ENCODE measurements at places on chromosomes 4 and X.

DNA sequence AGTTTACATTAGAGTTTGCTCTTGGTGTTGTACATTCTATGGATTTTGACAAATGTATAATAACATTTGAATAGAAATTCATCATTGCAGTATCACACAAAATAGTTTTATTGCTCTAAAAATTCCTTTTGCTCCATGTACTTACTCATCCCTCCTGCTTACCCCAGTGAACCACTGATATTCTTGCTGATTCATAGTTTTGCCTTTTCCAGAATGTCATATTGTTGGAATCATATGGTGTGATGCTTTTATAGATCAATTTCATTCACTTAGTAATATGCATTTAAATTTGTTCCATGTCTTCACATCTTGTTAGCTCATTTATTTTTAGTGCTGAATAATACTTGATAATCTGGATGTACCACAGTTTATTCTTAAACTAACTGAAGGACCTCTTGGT is 1593.2 kb downstream of the C4orf33 start:
- DNase-seq: no peak

DNA sequence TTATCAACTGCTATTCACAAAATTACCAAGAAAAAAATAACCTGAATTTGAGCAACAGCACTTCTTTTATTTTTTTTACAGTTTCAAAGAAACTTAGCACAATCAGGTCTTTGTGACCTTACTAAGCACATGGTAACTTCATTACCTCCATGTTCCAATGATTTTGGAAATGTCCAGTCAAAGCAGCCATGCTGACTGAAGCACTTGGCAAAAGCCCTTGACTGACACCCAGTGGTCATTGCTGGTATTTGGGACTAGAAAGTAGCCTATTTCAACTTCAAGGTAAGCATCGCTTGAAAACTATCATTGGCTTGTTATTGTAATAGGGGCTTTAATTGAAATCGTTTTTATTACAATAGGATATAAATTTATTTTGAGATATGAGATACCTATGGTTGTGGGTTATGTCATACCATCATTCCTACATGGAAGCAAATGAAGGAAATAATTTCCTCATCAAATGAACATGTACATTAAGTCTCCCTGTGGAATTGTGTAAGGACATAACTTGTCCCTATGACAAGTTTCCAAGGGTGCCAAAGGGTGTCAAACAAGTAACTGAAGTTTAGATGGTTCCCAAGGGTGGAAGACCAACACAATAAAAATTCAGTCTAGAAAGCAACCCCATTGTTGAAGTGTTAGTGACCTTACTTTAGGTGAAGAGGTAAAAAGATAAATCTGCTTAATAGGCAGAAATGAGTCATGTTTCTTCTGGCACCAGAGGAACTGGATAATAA is 15.2 kb upstream of the ANXA10 start:
- no peak for DNase-seq

GRCh38 chr4:108068442-108068841 is 78.8 kb downstream of the HADH start:
- no peak for DNase-seq

DNA sequence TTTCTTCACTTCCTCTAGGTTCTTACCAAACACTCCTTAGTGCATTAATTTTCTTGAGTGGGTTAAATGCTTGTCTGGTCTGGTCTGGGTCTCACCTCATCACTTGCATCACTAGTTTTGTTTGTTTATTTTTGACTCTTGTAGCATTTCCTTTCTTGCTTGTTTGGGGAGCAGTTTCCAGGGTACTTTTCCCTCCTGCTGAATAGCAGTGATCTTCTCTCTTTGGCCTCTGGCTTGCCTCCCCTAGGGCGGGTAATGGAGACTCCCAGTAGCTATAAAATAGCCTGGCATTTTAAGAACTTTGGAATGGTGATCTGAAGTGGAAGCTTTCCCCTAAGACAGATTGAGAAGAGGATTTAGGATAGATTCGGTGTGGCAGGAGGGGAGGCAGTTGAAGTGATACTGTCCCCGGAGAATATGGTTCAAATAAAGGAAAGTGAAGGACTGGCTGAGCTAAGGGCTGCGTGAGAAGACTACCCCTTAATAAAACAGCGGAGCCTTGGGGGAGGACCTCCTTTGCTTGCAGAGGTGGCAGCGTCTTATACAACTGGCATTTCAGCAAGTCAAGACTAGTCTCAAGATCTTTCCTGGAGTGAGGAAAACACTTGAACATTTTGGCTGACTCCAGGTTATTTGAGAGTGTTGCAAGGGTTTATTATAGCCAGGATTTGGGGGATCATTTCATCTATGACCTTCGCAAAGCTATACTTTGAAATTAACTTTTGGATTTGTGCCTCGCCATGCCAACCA is 190.6 kb downstream of the FRAS1 start:
- DNase-seq: no peak

- DNase-seq: no peak
Observed at GRCh38 chr4:107757864-107758476, 37.9 kb upstream of the PAPSS1 start.

GRCh38 chr4:166675411-166675810 is 558.9 kb downstream of the SPOCK3 start:
- DNase-seq: no peak

GRCh38 chr4:150001815-150002214 is 76.4 kb upstream of the DCLK2 start:
- DNase-seq: no peak

- DNase-seq: peak; percentile 73
Observed at GRCh38 chrX:19747652-19748610, 139.5 kb downstream of the SH3KBP1 start.

- DNase-seq: no peak
Observed at GRCh38 chr4:41095192-41095872, 119.0 kb downstream of the APBB2 start.

DNA sequence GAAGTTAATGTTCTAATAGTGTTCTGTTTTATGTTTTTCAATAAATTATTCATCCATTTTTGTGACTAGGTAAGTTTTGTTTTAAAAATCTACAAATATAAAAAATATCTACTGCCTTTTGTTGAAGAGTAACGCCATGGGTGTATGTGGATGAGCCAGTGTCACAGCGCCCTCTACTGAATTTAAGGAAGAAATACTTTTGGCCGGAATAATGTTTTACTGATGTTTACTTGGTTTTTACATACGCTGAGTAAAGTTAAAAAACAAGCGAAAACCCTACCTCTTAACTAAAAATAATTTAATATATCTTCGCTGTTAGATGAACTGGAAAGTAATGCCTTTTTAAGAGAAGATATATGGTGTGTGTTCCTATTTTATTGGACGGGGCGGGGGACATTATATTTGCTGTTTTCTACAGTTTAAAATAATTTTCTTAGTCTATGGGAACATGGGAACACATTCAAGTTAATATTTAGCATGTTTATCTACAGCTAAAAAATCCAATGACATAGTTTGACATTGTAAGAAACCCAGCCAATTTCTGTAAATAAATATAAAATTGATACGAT is 86.1 kb downstream of the CPE start:
- DNase-seq: no peak

DNA sequence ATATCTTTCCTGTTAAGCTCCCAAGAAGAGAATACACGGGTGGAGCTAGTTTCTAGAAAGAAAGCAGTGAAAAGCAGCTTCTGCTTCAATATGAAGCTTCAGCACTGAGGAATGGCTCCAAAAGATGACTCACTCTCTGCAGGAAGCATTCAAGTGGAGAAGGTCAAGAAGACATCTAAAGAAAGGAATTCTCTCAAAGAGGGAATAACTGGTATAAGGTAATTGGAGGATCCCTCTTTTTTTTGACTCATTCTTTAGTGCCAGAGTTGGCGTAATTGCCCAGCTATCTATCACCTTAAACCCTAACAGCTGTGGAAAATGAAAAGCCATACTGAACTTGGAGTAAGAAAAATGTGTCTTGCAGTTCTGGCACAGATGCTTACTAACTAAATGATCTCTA is 3.5 kb downstream of the EDA2R start:
- no peak for DNase-seq

- DNase-seq: no peak
Observed at GRCh38 chrX:41739871-41740270, 15.9 kb downstream of the GPR82 start.

- DNase-seq: no peak
Observed at GRCh38 chr4:87122252-87122651, 98.2 kb downstream of the KLHL8 start.

DNA sequence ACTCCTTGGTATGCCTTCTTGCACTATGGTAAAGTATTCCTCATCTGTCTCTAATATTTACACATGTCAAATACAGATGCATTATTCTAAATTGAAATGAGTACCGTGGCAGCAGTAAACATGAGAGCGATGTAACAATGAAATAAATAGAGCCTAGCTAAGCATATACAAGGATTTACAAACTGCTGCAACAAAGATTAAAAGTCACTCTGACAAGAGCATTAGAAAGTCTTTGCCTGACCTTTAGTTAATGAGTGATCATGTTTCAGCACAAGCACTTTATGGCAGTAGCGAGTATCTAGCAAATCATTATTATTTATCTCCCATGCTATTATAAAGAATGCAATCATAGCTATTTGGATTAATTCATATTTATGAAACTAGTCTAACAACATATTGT is 547.0 kb upstream of the NDST4 start:
- no peak for DNase-seq

- DNase-seq: no peak
Observed at GRCh38 chr4:89303814-89304388, 3.7 kb downstream of the GPRIN3 start.

- DNase-seq: no peak
Observed at GRCh38 chrX:110125446-110126162, 122.7 kb downstream of the TMEM164 start.

DNA sequence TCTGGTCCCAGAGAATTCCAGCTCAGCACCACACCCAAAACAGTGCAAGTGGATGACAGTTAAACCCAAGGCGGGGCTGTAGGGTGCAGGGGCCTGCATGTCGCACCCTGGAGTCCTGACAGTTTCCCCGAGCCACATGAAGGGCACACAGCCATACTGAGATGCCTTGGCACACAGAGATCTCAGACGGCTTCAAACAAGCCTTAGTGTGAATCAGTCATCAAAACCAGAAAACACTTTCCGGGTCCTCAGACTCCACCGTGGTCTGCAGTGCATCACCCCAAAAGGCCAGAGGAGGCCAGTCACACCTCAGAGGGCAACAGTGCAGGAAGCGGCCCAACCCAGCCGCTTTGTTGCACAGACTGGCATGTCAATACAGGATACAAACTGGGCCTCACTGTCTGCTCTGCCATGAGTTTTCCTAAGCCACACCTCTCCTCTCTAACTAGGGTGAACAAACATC is 64.6 kb upstream of the ENPP6 start:
- peak; percentile 57 for DNase-seq

- no peak for DNase-seq
Observed at GRCh38 chrX:6674734-6675133, 139.8 kb upstream of the VCX3A start.

DNA sequence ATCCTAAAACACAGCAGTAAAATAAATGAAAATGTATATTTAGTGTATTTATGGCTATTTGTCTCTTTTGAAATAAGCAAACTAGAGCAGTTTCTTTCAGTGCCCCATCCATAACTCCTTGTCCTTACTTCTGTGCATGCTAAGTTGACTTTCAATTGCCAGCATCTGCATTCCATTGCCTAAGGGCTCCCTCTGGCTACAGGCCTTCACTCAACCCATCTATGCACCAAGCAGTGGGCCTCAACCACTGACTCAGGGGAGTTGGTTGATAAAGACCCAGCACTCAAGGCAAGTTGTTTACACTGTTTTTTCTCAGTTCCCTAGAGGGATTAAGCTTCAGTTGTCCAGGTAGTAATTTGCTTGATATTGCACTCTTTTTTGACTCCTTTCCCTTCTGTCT is 265.7 kb downstream of the IQCM start:
- DNase-seq: no peak

GRCh38 chr4:151219091-151219490 is 57.9 kb upstream of the PRSS48 start:
- DNase-seq: no peak

DNA sequence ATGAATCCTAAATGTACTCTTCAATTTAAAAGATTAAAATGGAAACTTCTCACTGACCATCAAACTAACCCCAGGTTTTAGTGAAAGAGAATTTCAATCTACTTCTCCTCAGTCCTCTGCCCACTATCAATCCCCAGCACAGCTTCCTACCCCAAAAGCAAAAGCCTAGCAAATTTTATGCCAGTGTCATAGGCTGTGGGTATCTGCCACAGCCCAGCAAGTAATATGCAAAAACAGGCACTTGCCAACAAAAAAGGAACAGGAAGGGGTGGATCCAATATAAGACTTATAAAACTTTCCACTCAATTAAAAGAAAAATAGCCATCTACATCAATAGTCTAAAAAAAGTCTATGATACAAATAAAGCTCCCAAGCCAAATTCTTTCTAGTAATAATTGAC is 22.3 kb downstream of the CAMK2D start:
- DNase-seq: no peak

GRCh38 chrX:56068274-56068758 is 163.8 kb upstream of the KLF8 start:
- no peak for DNase-seq

- DNase-seq: no peak
Observed at GRCh38 chrX:12497832-12498591, 293.2 kb upstream of the PRPS2 start.

DNA sequence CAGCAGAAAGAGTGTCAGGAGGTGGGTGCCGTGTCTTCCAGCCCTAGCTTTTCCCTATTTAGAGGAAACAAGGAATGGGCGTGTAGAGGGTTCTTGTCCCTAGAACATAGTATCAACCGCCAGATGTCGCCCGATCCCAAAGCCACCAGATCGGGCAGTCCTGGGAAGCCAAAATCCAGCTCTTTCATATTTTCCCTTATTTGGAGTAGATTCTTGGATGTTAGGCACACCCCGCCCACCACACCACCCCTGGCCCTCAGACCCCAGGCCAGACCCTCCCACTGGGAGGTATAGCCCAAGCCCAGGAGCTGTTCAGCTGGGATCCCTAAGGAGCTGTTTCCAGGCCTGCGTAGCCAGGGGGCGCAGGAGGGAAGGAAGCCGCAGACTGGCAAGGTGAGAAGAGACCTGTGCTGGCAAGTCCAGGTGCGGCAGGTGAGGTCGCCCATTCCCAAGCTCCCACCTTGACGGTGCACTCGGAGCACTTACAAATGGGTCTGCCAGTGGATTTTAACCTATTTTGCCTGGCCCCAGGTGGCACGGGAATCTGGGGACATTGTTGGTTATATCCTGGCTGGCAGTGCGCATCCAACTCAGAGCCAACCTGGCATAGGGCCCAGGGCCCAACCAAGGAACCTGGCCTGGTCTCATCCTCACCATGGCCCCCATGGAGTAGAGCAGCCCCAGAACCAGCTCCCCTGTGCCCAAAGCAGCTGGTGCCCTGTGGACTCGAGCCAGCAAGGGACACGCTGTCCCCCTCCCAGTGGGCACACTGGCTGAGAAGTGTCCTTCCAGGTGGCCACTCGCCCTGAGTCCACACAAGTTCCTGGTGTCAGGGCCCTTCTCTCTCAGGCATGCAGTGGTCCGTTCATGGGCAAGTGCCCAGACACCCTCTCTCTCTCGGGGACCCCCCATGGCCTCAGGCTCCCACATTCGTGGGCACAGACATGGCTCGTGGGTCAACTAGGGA is 811 bp downstream of the FLNA start:
- no peak for DNase-seq

GRCh38 chr4:71262161-71262560 is 76.7 kb upstream of the SLC4A4 start:
- no peak for DNase-seq

Data from activated gamma-delta T cell treated with Interleukin-2 at 50 U/mL for 16 hours (primary cell).